ENCODE measurements at places on chromosomes 3 and 15.

DNA sequence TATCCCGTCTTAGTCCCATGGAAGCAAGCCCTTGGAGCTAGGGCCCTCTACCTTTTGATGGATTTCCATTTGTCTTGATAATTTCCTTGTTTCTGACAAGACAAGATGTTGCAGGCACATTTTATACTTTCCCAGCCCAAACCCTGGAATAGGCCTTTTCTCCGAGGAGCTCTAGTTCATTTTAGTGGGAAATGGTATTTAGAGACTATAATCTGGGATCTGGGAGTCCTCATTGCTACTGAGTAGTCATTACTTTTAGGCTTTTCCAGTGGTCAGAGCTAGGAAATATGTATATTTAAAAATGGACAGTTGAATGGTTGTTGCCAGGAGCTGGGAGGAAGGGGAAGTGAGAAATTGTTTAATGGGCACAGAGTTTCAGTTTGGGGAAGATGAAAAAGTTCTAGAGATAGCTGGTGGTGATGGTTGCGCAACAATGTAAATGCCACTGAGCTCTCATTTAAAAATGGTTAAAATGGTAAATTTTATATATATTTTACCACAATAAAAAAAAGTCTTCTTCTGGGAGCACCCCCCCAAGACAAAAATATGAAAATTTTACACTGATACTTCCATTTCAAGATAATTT, 31.6 kb downstream of the MLH1 start:
- DNase-seq = no peak

DNA sequence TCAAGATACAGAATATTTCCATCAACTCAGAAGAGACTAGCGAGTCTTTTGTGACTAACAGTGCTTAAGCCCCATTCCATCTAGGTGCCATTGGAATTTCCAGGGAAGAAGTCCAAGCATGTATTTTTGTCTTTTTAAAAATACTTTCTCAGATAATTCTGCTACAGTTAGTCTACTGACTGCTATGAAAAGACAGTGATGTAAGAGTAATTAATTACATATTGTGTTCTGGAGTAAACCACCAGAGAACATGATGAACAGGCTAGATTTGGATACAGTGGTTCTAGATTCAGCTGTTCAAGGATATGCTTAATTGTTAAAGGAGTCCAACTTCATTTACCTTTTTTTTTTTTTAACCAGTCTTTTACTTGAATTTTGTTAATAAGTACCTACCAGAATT, 34.8 kb upstream of the PAK6 start:
- DNase-seq = no peak

GRCh38 chr3:131192701-131193100, 166.0 kb downstream of the NEK11 start:
- DNase-seq = no peak

- DNase-seq = no peak
Observed at GRCh38 chr3:71998995-71999673, 214.2 kb upstream of the PROK2 start.

- no peak for DNase-seq
Observed at GRCh38 chr3:79392479-79392878, 375.3 kb downstream of the ROBO1 start.

GRCh38 chr15:33586786-33587697, 276.3 kb downstream of the RYR3 start:
- no peak for DNase-seq

GRCh38 chr15:55283379-55284147, 6.0 kb downstream of the RAB27A start:
- no peak for DNase-seq

- no peak for DNase-seq
Observed at GRCh38 chr3:141346007-141346406, 22.3 kb upstream of the ZBTB38 start.

DNA sequence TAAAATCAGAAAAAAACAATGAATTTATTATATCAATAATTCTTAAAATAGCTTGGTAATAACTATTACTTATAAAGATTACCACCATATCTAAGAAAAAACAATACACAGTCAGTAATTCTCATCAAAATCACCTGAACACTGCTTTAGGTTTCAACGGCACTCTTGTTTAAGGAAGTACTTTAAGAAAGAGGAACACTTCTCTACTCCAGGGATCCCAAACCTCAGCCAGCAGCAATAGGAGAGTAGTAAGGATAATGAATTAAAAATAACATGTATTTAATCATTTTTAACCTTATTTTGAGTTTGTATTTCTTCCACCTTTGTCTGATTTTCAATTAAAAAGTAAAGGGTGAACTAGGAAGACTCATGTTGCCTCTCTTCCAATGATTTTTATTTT, 494.0 kb upstream of the NR2F2 start:
- no peak for DNase-seq

GRCh38 chr3:46860017-46860809, 3.0 kb downstream of the MYL3 start:
- DNase-seq = no peak

DNA sequence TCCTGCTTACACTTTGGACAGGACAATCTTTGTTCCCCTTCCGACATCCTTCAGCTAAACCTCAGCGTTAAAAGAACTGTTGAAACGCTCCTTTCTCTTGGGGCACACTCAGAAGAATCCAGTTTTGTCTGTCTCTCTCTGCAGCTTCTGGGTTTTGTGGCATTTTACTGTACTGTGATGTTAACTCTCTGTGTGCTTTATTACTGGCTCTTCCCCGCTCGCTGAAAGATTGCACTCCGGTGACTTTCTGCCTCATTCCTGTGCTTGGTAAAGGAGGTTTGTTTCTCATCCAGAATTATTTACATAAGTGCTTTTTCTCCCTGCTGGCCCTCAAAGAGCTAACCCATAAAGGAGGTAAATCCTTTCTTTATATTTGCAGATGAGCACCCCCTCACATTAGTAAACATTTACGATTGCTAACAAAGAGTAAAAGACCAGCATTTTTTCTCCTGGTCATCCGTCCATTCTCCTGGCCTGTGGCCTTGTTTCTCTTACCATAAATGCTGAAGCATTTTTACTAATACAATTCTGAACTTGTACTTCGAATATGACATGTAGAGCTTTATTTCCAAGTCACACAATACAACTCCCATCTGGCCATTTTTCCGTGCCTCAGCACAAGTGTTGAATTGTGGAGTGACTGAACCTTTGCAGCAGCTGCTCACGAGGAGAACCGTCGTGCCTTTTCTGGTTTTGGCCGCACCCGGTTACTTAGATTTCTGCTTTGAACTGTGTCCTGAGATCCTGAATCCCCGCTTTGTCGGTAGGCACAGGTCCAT, 69.3 kb upstream of the RPL35A start:
- DNase-seq = no peak

- DNase-seq = no peak
Observed at GRCh38 chr3:168974617-168975403, 688.7 kb downstream of the MECOM start.

DNA sequence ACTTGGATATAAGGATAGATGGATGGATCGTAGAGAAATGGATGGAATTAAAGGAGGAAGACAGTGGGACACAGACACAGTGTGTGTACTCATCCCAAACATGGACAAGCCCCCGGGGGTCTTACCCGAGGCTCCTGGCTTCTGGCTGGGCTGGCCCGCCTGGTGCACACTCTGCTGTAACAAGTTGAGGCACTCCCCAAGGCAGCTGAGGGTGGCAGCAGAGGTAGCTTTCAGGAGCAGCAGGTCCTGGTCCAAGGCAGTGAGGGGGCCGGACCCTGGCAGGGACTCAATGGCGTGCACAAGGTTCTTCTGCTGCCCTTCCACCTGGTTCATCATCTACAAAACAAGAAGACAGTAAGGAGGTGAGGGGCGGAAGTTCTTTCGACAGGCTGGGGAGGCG, 215.1 kb downstream of the STT3B start:
- no peak for DNase-seq

DNA sequence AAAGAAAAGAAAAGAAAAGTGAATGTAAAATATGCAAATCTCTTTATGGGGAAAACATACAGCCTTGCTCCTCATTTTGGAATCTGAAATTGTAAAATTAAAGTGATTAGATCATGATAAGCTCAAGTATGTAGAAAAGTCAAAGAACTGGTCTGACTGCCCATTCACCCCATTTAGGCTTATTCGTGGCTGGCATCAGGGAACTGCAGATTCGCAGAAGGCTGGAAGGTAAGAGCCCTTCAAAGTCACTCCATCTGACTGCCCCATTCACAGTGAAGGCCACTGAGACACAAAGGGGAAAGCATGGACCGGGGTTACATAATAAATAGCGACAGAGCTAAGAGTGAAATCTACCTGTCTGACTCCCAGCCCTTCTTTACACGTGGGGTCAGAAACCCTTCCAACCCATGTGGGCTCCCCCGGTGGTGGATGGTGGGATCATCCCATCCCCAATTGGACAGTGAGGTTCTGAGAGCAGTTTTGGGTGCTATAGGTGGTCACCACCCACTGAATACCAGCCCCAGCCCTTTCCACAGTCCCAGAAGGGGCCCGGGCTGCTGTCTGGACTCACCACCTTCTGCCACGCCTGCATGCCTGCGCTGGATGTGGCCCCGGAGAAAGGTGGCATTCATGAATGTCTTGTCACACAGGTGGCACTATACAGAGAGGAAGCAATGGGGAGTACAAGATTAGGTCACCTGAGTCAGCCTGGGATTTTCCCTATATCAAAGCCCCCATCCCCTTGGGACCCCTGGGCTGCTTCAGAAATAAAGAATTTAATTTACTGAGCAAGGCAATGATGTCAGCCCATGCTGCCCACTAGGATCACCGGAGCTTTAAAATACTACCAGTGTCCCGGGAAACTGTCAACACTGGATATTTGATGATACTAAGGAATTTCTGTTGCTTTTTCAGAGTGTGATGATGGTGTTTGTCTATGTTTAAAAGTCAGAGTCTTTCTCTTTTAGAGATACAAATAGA, 17.9 kb downstream of the DZIP1L start:
- DNase-seq = no peak

DNA sequence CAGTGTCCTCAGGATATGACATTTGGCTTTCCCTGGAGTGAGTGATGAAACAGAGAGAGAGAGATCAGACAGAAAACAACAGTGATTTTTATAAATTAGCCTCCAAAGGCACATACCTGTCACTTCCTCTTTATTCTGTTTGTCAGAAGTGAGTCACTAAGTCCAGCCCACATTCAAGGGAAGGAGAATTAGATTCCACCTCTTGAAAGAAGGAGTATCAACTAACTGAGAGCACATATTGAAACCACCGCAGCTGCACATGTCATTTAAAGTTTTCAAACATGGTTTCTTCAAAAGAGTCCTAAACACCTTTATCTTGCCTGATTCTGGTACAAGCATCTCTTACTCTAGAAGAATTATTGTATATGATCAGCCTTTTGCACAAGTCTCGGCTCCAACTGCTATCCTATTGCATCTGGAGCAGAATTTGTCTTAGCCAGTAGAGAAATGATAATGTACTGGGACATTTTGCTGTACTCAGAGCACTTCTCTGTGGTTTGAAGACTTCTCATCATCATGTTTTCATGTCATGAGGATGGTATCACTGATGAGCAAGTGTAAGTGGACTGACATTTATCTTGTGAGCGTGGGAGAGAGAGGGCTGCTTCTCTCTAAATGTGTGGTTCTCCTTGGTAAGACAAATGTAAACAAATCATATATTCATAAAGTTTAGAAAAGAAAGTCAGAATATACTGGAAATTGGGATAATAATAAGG, 338.9 kb upstream of the CFAP20DC start:
- DNase-seq = no peak

DNA sequence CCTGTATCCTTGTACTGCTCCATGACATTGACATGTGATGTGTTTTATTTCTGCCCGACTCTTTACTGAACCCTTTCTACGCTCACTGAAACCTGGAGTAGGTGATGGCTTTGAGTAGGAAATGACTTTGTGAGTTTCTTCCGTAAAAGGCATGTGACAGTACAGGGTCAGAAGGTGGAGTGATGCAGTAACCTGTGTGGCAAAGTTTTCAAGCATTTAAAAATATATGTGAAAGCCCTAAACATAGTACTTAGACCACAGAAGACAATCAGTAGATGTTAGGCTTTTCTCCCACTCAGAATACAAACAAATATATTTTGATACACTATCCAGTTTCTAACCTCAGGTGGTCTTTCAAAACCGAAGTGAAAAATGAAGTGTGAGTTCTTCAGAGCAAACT, 31.3 kb upstream of the SACM1L start:
- no peak for DNase-seq

DNA sequence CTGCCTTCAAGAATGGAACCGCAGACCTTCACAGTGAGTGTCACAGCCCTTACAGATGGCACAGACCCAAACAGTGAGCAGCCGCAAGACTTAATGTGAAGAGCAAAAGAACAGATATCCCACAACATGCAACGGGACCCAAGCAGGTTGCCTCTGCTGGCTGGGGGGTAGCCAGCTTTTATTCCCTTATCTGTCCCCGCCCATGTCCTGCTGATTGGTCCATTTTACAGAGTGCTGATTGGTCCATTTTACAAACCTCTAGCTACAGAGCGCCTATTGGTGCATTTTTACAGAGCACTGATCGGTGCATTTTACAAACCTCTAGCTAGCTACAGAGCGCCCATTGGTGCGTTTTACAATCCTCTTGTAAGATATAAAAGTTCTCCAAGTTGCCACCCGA, 102.0 kb upstream of the IGF1R start:
- DNase-seq = no peak

- no peak for DNase-seq
Observed at GRCh38 chr15:71226536-71227455, 111.5 kb downstream of the THSD4 start.

GRCh38 chr3:67362686-67363085, 291.7 kb downstream of the SUCLG2 start:
- DNase-seq = no peak

Measured in GM12892 (cell line).